Stimulated activated CD4-positive, alpha-beta T cell treated with anti-CD3 and anti-CD28 coated beads, Interleukin-4, amount 100 ng/mL, for 24 hours (primary cell): ENCODE measurements at places on chromosomes 12 and 14.

DNA sequence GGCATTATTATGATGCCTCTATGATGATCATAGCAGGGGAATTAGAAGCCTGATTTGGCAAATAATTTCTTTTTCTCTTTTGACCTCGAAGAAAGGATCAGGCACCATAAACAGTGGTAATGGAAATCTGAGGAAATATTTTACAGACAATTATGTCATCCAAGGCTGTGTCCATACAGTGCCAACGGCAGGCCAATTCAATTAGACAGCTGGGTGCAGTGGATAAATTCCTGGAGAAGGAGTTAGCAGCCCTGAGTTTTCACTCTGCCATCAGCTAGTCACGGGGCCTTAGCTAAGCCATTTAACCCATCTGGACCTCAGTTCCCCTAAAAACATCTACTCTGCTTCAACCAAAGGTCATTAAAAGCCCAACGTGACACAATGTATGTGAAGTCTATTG lies 4.1 kb downstream of the TPH2 start:
- no peak for DNase-seq

DNA sequence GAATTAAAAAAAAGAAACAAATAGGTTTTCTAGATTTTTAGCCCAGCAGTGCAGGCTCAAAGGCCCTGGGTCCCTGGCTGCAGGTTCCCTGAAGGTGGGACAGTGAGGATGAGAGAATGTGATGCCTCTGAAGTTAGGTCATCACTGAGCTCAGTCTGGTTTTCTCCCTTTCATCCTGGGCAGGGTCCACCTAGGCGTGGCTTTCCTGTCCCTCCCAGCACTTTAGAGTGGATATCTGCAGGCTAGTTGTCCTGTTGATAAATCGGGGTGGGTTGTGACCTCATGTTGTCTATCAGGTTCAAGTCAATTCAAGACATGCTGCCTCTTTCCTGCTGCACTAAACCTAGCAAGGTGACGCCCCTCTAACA lies 60.9 kb downstream of the MAP1LC3B2 start:
- DNase-seq, result no peak

DNA sequence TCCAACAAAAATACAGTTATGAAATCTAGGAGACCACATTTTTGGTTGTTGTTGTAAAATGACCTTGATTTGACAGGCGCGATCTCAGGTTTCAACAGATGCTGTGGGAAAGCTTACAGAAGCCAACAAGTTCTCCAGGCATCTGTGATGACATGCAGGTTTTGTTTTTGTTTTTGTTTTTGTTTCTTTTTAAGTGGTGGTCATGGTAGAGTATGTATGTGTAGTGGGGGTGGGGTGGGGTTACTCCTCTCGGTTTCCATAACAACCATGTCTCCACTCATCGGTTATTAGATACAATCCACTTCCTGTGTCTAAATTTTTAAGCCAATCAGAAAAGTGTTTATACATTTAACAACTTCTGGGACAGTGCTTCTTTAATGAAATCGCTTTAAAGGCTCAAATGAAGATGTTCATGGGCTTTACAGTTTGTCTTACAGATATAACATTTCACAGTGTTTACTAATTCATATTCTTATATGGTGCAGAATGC lies 199.9 kb upstream of the FOXN3 start:
- DNase-seq, result peak; percentile 33

DNA sequence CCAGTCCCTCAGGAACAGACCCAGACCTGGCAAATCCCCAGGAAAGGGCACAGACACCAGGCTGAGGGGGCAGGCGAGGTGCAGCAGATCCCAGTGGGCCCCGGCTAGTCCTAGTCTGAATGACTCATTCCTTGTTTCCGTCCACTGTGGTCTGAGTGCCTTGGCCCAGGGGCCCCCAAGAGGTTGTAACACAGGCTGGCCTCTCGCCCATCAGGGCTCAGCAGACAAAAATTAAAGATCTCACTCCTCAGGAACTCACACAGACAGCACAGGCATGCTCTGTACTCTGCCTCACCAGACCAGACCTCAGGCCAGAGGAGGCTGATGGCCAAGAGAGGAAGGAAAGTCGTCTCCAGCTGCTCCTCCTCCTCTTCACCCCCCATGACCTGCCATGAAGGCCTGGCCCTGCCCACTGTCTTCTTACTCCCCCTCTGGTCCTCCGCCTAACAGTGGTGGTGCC lies 7.7 kb upstream of the LTBP2 start:
- no peak for DNase-seq

- no peak for DNase-seq
Measured at GRCh38 chr14:39005044-39005880, 97.8 kb downstream of the SEC23A start.

GRCh38 chr12:128763395-128763794 lies 60.4 kb downstream of the SLC15A4 start:
- no peak for DNase-seq

- no peak for DNase-seq
Measured at GRCh38 chr12:128940974-128941373, 87.7 kb downstream of the GLT1D1 start.

DNA sequence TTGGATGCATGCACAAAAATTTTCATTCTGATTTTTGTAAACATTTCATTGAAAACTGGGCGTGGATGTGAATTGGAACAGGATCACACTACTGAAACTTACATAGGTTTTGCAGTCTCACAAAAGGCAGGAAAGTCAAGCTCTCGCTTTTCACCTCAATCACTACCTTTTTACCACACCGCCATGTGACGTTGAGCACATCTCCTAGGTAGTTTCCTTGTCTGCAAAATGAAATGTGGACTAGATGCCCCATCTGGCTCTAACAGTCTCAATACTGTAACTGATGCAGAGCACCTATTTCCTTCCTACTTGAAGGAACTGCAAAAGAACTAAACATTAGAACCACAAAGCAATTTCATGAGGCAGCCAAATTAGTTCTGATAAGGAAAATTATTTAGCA lies 4.4 kb upstream of the YY1 start:
- no peak for DNase-seq

DNA sequence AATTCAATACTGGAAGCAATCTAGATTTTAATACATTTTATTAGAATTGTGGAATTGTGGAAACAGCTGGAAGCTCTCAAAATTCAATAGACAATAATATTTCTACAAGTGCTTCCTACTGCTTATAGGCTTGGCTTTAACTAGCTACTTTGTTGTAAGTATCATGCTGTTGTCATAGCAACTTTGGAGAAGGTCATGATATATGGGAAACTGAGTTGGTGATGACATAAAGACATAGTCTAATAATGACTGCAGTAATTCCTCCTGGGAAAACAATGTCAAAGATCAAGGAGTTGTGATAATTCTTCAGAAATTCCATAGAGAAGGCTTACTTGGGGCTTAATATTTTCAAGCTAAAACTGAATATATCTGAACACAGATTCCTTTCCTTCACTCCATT lies 266.6 kb downstream of the KIF21A start:
- no peak for DNase-seq

GRCh38 chr12:219891-220352 lies 6.0 kb upstream of the SLC6A12 start:
- peak; percentile 47 for DNase-seq

DNA sequence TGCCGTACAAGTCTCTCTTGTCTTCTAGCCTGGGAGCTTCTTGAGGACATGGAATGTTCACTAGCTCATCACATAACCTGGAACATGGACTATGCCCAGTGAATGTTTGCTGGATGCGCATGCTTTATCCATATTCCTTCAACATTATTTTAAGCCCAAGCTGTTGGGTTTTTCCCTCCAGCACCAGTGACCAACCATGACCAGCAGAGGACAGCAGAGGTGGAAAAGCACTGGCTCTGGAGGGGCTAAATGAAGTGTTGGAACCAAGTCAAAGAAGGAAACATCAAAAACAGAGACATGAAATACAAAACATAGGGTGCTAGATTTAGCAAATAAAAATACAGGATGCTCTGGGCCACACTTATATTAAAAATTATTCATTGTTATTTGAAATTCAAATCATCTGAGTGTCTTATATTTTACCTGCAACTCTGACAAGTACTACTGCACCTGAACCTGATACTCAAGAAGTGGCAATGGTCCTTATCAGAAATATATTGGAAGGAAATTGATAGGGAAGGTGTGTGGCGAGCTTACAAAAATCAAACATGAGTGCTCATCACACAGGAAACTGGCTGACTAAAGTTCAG lies 23.1 kb upstream of the HELB start:
- DNase-seq, result no peak

GRCh38 chr14:20811986-20812975 lies 9.6 kb upstream of the RNASE1 start:
- DNase-seq, result no peak

DNA sequence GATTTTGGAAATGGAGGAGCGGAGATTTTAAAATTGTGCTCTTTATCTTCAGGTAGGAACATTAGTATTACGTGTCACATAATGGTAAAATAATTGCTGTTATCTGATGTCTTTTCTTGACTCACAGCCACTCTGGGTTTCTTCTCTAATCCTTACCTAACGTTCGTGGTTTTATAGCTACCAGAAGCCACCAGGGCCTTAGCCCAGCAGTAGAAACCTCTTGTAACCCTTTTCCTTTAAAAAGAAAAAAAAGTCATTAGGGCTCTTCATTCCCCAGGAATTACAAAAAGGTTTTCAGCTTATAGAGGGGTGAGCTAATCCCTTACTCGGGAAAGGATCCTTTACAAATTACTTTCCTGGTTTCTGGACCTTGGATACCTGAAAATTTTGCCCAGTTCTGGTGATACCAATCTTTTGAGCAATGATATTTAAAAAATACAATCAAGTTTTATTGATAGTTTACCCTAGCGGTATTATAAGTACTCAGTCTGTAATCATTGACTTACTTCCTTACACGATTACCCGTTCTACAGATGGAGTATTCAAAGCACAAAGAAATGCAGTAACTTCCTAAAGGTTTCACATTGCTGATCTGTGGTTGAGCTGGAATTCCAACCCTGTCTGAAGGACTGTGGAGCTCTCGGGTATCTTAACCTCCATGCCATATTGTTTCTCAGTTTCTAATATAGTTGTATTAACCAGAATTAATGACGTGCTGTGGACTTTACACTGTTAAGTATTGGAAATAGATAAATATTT lies 1.6 kb downstream of the GABARAPL1 start:
- DNase-seq, result no peak

- no peak for DNase-seq
Measured at GRCh38 chr12:29216266-29216665, 67.2 kb downstream of the FAR2 start.
